Activated naive CD4-positive, alpha-beta T cell treated with Interleukin-2 at 50 U/mL for 16 hours (primary cell): ENCODE measurements at places on chromosomes 16 and 17.

DNA sequence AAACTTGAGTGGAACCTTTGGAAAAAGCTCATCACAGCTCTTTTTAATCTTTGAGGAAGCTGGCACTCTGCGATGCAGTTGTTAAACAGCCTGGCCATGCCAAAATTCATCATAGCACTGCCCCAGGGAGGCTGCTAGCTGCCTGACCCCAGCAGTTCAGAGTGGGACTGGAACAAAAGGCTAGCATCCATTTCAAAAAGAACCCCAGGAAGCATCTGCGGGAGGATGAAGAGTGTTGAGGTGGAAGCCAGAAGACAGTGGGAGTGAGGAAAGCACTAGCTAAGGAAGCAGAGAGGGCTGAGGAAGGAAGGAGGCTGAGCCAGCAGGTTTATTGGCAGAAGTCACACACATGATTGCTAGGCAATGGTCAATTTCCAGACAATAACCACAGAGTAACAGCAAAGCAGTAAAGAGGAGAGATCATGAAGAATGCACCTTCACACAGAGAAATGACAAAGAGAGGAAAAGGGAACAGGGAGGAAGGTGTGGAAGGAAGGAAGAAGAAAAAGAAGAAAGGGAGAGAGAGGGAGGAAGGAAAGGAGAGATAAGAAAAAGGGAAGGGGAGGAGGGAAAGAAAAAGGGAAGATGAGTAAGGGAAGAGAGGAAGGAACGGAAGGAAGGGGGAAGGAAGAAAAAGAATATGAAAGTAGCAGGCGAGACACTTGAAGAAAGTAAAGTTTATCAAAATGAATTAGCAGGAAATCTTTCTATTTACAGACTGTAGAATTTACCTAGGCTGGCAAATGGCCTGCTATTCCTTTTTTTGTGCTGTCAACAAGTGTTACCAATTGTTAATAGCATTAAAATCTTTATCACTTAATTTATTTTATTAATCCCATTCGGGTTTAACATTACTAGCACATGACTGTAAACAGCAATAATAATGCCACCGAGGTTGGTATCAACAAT is 270.0 kb upstream of the PSMD7 start:
- DNase-seq = no peak

DNA sequence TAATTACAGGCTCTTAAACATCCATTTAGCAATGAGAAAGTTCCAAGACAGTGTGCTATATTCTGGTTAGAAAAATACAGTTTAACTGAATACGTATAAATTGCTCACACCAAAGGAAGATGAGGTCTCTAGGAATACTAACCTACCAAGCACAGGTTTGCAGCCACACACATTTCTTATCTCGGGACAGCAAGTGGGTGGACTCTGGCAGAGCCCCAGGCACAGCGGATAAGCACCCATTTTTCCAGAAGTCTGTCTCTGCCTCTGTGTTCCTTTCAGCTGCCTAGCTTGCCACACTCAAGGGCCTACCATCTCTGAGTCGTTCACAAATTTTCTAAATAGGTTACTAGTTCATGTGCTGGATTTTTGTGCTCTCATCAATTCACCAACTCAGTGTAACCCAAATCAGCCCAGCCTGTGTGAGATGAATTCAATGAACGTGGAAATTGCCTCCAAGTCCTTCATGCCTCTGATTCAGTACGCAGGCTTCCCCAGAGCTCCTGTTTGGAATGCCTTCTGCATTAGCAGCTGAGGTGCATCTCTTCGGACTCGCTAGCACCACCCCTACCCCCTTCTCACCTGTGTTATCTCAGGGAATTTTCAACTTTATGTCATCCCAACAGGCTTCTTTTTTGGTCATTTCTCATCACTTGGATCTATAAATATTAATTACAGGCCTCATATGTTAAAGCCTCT is 581.0 kb upstream of the CDH11 start:
- DNase-seq = no peak

- no peak for DNase-seq
Observed at GRCh38 chr17:50421308-50422051, 4.5 kb upstream of the ACSF2 start.

DNA sequence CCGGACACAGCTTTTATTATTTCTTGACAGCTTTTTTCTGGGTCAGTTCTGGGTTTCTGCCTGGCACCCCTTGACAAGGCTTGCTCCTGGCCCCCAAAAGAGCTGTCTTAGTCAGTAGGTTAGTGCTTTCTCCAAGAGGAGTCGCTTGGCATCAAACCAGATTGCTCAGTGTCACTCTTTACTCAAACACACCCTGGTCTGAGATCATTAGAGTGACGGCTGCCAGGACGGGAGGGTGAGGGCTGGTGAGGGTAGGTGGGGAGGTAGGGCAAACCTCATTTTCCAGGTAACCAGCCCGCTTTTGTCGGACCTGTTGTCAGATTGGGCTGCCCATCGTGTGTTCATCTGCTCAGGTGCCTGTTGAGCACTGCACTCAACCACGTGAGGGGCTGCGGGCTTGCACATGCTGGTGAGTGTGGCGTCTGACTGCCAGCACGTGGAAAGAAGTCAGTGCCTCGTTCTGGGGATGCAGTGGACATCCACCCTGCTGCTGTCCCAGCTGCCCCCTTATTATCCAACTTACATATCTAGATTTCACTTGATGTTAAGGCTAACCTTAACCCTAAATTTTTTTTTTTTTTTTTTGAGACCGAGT is 12.4 kb downstream of the TMEM94 start:
- DNase-seq = no peak

- no peak for DNase-seq
Observed at GRCh38 chr16:69217433-69217832, 30.5 kb downstream of the SNTB2 start.

DNA sequence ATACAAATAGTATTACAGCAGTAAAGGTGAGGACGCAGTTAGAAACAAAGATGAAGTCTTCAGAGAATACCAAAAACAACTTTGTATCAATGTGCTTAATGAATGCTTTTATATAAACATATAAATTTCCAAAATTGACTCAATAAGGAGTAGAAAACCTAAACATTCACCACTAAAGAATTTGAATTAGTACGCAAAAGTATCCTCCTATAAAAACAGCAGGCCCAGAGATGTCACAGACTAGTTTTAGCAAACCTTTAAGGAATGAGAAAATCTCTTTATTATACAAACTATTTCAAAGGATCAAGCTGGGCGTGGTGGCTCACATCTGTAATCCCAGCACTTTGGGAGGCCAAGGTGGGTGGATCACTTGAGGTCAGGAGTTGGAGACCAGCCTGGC is 86.2 kb downstream of the OR1D5 start:
- DNase-seq = no peak

GRCh38 chr17:58527949-58528348 is 13.5 kb upstream of the MTMR4 start:
- DNase-seq = no peak

DNA sequence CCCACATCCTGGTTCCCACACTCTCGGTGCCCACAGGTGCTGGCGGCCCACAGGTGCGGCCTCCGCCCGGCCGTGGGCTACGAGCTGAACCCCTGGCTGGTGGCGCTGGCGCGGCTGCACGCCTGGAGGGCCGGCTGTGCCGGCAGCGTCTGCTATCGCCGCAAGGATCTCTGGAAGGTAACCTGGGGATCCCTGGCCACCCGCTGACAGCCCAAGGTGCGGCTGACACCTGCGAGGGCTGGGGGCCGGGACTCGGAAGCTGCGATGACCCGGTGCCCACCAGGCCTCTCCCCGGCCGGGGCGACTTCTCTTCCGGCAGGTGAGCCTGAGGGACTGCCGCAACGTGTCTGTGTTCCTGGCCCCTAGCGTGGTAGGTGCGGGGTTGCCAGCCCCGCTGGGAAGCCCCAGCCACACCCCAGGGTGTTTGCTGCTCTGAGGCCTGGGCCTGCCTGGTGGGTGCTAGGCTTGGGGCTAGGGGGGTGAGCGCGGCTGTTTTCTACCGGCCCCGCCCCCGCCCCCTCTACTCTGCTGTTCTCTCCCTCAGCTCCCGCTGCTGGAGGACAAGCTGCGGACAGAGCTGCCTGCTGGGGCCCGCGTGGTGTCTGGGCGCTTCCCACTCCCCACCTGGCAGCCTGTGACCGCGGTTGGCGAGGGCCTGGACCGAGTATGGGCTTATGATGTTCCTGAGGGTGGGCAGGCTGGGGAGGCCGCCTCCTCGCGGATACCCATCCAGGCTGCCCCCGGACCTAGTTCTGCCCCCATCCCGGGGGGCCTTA is 1.0 kb downstream of the ANTKMT start:
- no peak for DNase-seq

DNA sequence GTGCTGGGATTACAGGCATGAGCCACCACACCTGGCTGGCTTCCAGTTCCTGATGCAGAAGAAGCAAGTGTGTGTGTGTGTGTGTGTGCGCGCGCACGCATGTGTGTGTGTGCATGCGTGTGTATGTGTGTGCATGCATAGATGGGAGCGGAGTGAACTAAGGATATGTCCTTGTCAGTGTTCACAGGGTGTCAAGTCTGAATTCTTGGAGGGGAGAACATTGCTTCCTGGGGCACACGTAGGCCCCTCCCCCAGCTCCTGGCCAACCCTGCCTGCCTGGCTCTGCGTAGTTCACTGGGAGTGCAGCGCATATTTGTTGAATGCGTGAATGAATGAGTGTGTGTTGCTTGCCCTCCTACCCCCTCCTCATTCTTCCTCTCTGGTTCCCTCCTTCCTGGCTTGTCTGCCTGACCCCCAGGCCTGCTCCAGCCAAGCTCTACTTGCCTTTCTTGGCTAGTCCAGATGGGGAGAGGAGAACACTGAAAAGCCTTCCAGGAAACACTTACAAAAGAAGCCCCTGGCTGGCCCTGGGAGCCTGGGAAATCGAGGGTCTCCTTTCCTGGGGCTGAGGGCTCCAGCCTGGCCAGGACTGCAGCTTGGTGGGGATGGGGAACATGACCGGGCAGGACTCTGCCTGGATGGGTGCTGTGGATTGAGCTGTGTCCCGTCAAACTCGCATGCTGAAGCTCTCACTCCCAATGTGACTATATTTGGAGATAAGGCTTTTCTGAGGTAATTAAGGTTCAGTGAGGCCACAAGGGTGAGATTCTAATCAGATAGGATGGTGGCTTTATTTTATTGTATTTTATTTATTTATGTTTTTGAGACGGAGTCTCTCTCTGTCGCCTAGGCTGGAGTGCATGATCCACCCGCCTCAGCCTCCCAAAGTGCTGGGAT is 27.9 kb downstream of the IGFBP4 start:
- no peak for DNase-seq

DNA sequence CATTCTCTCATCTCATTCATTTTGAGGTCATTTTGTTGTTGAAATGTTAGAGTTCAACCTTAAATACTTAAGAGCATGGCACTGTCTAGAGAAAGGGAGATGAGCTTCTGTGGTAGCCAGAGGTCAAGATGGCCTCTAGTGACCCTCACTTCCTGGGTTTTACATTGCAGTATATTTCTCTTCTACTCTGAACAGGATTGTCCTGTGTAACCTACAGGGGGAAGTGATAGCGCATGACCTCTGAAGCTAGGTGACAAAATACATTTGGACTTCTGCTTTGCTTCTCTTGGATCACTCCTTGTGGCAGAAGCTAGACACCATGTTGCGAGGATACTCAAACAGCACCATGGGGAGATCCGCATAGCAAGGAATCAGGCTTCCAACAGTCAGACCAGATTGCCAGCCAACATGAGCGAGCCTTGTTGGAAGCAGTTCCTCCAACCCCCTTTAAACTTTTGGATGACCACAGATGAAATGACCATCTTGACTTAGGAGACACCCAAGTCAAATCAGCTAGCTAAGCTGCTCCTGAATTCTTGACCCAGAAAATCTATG is 748.4 kb downstream of the MAF start:
- no peak for DNase-seq

DNA sequence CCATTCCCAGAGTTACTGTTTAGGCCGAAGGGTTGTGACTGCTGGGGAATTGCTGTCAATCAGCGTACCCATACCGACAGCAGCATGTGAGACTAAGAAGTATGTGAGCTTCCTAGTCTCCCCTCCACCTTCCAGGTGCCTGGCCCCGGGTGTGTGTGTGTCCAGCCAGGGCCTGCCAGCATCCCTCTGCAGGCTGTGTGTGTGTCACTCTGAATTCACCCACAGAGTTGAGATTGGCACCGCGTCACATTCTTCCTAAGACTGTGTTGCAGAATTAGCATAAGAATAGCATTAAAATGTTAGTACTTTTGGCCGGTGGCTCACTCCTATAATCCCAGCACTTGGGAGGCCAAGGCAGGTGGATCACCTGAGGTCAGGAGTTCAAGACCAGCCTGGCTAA is 31.8 kb downstream of the PRMT7 start:
- DNase-seq = no peak

DNA sequence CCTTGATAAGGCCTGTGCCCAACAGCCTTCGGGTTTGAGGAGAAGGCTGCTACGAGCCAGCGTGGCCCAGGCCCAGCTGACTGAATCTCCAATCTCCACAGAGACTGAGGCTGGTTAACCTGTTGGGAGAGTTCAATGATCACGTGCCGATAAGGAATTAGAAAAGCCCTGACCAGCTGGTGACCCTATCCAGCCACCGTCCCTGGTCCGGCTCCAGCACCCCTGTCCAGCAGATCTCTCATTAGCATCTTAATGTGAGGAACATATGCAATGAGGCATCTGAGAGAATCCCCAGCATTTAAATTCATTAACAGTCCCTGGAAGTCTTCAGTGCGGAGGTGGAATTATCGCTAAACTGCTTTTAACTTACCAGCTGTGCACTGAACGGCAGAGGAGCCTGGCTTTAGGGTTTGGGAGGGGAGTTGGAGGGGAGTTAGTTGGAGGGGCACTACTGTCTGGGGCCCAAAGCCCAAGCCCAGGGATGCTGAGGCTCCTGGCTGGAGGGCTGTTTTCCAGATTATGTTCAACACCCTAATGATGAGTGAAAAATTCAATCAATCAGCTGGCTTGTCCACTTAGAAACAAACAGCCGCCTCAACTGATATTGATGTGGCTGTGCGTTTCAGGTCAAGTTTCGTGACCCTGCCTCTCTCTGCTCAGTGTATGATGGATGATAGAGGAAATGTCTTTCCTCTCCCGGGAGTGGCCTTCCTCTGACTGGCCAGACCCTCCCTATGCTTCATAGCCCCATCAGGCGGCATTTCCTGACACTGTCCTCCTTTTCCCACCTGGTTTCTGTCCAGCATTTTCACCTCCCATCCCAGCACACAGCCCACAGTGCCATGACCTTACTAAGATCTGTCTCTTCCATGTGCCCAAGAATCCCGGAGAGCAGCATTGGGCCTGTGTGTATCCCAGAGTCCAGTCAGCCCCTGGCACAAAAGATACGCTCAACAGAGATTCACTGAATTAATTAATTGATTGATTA is 184.5 kb downstream of the CCT6B start:
- DNase-seq = no peak

DNA sequence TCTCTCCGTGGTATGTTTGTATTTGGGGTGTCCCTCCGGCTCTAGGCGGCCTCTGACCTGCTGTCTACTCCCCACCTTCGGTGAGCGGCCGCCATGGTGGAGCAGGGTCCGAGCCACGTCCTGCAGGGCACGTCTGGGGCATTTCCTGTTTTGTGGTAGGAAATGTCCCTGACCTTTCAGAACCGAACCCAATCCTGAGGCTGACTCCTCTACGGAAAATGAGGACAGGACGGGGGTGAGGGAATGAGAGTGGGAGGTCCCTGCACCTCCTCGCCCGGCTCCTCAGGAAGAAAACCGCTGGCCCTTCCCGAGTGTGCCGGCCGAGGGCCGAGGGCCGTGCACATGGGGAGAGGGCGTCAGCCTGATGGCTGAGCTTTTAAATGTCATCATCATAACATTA is 45.8 kb downstream of the WDR45B start:
- no peak for DNase-seq
